CD4-positive, alpha-beta T cell treated with Interleukin-2 at 100 ng/mL for 4 hours (primary cell): ENCODE measurements at places on chromosomes 7 and 10.
A peak's percentile ranks its signal among the peaks of the same experiment; 100 is the strongest.

- no peak for DNase-seq
Observed at GRCh38 chr10:93535293-93535692, 31.2 kb upstream of the FFAR4 start.

- no peak for DNase-seq
Observed at GRCh38 chr10:63257778-63258177, 124.7 kb downstream of the NRBF2 start.

GRCh38 chr10:59803714-59804113 lies 50.5 kb upstream of the MRLN start:
- DNase-seq, result no peak

DNA sequence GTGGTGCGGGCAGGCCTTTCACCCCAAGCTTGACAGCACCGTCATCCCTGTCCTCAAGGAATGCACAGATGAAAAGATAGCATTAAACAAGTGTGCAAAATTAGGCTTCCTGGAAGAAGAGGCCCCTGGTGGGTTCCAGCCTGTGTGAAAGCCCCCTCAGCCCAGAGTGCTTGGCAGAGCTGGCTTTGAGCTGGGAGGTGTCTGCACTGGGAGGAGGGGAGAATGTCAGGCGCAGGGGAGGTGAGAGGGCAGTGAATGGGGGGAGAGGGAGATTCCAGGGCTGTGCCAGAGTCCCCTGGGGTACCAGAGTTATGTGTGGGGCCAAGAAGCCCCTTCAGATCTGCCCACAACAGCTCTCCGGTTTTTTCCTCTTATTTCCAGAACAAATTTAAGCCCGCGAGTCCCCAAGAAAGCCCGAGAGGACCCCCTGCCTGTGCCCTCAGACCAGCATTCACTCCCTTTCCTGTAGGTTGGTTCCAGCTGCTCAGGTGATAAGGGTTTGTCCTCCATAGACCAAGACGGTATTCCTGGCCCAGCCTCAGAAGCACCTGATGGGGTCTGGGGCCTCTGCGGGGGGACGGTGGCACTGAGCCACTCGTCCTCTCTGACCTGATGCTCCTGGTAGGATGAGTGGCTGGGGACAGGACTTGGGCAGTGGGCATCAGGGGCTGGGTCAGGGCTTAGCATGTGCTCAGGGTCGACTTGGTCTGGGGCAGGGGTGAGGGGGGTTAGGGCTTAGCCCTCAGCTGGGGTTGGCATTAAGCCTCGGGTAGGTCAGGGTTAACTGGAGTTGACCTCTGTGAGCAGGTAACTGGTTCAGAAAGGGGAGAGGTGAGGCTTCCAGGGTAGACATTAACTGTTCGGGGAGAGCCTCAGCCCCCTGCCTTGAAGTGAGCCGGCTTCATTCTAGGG lies 43.4 kb downstream of the ADCYAP1R1 start:
- no peak for DNase-seq

DNA sequence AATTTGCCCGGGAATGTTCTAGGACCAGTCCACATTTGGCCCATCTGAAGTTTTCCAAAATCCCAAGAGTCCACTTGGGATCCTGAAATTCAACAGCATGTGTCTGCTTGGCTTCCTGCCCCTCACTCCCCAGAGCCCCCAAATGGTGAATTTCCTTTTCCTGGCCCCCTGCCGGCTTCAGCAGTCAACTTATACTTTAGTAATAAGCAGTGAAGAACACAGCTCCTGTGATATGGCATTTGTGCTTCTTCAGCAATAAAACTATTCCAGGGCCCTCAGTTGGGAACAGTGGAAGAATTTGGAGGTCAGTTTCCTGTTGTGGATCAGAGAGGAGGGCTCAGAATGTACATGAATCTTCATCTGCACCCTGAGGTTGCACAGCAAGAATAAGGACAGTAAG lies 51.1 kb downstream of the PRF1 start:
- no peak for DNase-seq

DNA sequence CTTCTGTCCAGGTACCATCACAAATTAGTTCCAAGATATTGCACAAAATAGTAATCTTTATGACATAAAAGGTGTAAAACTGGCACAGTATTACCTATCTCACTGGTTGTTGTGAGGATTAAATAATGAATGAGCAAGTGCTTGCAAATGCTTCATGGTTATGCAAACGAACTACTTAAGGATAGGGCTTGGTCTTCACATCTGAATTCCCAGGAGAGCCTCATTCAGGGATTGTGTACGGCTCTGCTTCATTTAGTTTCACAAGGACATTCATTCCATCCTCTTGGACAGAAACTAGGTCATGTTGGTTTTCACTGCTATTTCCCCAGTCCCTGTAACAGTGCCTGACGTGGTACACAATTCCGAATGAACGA lies 12.1 kb downstream of the ABCA13 start:
- no peak for DNase-seq

GRCh38 chr7:66921396-66921917 lies 432 bp downstream of the TMEM248 start:
- DNase-seq, result no peak

- peak; percentile 20 for DNase-seq
Observed at GRCh38 chr10:50604809-50605208, 18.9 kb downstream of the SGMS1 start.
